ENCODE measurements at places on chromosomes 3 and 15.
A peak's percentile ranks its signal among the peaks of the same experiment; 100 is the strongest.

GRCh38 chr3:123782488-123782887 lies 101.6 kb downstream of the MYLK start:
- DNase-seq = no peak

GRCh38 chr3:119352034-119352609 lies 57.9 kb downstream of the ARHGAP31 start:
- no peak for DNase-seq

- DNase-seq = no peak
Observed at GRCh38 chr3:32759342-32759741, 58.5 kb upstream of the TRIM71 start.

DNA sequence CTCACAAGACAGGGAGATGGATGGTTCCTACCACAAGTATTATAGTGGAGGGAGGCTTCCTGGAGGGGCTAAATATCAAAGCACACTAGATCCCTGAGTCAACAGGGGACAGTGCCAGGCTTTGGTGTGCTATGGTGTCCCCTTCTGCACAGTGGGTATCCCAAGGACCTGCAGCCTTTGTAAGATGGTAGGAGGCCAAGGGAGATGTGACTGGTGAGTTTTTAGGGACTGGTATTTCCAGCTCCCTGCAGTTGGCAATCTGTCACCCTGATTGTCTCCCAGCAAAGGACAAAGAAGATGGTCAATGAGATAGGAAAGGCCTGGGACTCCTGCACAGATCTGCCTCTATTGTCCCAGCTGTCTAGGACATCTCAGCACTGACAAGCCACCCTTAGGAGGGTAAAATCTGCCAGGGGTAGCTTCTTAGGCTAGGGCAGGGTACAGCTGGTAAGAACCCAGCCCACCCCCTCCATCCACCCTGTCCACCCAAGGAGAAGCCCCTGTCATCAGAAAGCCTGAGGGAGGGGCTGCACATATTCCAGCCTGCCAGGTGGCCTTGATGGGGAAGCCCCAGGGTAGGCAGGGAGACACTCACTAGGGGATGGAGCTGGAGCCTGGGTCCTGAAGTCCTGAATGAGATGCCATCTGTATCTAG lies 631 bp downstream of the CYP1A1 start:
- DNase-seq = no peak

- no peak for DNase-seq
Observed at GRCh38 chr15:72983801-72984545, 68.3 kb upstream of the NEO1 start.

DNA sequence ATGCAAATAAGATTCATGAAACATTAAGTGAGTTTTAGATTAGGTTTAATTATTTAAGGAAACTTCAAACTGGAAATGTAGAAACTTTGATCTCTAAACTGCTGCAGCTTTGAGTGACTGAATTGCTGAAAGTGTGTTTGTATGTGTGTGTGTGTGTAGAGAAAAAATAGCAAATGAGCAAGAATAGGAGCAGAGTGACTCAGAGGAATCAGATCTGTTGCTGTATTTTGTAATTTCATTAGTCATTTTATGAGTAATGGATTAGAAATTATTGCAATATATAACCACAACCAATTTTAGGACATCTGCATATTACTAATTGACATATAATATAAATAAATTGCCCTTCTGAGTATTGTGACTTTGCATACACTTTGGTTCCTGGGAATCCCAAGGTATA lies 52.8 kb upstream of the SLC9A9 start:
- DNase-seq = no peak

GRCh38 chr3:10517627-10518026 lies 12.2 kb upstream of the ATP2B2 start:
- DNase-seq = no peak

- DNase-seq = no peak
Observed at GRCh38 chr3:132433121-132433520, 15.8 kb downstream of the DNAJC13 start.

DNA sequence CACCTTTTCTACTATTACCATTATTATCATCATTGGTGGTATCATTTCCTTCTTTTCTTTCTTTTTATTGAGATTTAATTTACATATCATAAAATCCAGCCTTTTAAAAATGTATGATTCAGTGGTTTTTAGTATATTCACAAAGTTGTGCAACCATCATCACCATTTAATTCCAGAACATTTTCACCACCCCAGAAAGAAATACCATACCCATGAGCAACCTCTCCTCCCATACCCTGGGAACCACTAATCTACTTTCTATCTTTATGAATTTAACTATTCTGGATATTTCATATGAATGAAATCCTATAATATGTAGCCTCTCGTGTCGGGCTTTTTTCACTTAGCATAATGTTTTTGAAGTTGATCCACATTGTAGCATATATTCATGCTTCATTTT lies 29.1 kb downstream of the AAGAB start:
- no peak for DNase-seq

DNA sequence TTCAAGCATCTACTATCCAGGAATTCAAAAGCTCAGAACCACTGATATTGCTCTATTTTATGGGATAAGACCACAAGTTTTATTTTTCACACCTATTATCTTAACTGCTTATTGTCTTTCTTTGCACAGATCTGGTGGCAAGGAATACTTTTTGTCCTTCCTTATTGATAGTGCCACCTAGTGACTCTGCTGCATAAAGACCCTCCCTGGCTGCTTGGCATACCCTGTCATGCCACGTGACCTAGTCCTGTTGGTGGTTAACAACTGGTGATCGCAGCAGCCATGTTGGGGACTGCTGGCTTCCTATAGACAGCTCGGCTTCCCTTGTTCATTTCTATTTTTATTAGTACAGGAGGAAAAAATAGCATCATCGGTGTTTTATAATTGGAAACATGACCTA lies 236.3 kb downstream of the MEX3B start:
- DNase-seq = peak; percentile 24

- no peak for DNase-seq
Observed at GRCh38 chr3:178875836-178876235, 195.8 kb downstream of the ZMAT3 start.

GRCh38 chr3:175335229-175335628 lies 476.1 kb downstream of the NAALADL2 start:
- no peak for DNase-seq

DNA sequence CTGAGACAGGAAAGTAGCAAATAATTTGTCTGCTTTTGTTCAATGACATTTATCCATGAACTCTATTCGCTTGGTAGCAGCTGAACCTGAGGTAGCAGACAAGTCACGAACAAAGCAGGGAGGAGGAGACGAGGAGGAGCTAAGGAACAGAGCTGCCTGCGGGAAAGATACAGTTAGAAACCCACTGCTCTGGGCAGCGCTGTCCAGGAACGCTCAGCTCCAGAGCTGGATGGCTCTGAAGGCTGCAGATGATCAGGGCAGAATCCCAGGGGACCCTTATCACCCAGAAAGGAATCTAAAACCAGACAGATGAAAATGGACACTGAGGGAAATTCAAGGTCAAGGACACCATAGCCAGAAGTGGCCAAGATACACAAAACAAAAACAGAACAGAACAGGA lies 257.8 kb downstream of the CD47 start:
- no peak for DNase-seq

GRCh38 chr3:30893678-30894325 lies 659 bp downstream of the GADL1 start:
- peak; percentile 7 for DNase-seq

DNA sequence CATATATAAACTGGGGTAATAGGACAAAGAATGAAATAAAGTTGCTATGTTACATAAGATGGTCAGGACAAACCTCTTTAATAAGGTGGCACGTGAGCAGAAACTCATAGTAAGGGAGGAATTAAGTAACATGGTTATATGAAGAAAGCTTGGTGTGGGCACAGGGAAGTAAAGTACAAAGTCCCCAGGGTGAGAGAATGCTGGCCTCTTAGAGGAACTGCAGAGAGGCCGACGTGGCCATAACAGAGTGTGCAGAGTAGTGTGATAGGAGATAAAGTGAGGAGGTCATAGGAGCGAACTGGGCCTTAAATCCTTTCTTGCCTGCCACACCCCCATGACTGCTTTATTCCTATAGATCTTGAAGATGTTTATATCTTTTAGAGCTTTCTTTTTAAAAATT lies 17.4 kb upstream of the RBMS3 start:
- DNase-seq = no peak

DNA sequence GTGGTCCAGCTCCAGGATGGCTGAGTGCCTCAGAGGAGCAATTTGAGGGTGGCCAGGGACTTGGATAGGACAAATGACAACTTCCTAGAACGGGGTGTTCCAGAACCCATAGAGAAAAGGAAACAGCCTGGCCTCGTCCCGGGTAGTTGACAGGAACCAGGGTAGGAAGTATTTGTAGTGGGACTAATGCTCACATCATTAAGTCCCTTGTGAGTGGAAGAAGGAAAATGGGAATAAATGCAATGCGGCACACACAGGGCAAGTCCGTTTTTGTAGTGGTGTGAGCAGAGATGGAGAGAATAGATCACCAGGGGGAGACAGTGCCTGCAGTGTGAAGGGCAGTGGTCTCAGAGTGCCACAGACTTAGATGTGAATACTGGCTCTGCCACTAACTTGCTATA lies 19.6 kb downstream of the TIMP4 start:
- peak; percentile 75 for DNase-seq

DNA sequence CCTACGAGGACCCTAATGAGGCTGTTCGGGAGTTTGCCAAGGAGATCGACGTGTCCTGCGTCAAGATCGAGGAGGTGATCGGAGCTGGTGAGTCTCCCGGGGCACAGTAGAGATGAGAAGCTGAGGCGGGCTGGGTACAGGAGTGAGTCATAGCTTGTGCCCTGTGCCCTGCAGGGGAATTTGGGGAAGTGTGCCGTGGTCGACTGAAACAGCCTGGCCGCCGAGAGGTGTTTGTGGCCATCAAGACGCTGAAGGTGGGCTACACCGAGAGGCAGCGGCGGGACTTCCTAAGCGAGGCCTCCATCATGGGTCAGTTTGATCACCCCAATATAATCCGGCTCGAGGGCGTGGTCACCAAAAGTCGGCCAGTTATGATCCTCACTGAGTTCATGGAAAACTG lies 17.9 kb downstream of the EPHB3 start:
- DNase-seq = no peak

DNA sequence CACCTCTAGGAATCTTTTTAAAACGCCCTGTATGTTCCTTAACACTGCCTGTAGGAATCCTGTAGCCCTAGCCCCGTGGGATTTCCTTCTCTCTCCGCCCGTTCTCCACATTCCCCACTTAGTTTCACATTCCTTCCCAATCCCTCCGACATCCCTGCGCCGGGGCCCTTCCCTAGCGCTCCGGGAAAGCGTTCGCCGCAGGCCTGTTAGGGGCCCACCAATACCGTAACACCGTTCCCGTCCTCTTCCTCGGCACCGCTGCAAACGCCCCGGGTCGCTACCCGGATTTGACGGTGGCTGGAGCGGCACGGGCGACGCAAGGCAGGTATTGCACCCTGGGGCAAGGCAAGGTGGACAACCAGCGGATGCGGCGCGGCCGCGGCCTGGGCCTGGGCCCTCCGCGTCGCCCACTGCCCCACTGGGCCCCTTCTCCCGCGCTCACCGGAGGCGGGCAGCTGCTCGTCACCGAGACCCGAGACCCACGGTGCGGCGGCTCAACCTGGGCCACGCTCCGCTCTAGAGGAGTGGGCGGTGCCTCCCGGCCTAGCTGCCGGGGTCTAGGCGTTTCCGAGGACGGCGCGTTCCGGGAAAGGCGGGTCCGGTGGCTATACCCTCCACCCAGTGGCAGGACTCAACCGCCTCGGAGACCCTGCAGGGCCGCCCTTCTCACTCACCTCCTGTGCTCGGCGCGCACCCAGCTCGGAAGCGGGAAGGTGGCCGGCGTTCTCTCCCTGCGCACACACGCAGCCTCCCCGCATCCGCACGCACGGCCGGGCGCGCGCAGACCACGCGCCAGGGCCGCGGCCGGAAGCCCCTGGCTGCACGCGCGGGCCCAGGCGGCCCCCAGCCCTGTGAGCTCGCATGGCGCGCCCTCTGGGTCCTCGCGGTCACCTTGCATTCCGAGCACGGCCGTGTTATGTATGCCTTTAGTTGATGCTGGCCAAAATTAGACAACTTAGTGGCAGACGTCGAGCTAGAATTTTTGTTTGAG lies at the start of gene B3GALNT1:
B3GALNT1 (minus strand) TSS at position 789 of the 991 bp plus-strand sequence. CDS start 18,595 bp downstream, outside the sequence.
- peak; percentile 87 for DNase-seq

GRCh38 chr15:26926081-26926480 lies 44.9 kb upstream of the GABRG3 start:
- DNase-seq = peak; percentile 56

GRCh38 chr15:58065445-58066041 lies at the start of gene ALDH1A2:
TSS of gene ALDH1A2 (minus strand) at chr15:58065711. CDS start at chr15:58065650, 61 bp downstream.
- peak; percentile 68 for DNase-seq

DNA sequence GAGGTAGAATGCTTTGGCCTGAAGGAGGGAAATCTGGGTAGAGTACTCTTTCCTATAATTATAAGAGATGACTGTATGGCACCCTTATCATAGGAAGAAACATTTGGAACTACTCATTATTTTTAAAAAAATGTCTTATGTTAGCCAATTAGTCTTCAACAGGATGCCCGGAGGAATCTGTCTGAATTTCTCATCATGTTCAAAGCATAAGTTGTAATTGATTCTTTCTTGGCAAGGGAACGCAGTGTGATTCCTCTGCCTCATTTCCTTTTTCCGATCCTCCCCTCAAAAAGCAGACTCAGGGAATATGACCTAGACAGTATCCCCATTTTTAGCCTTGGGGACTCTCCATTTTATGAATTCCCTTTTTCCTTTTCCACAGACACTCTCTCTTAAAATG lies 165.1 kb downstream of the IL5RA start:
- DNase-seq = no peak

GRCh38 chr15:95409626-95410310 lies 920.7 kb upstream of the NR2F2 start:
- no peak for DNase-seq

- no peak for DNase-seq
Observed at GRCh38 chr3:13075986-13076654, 2.9 kb upstream of the IQSEC1 start.

DNA sequence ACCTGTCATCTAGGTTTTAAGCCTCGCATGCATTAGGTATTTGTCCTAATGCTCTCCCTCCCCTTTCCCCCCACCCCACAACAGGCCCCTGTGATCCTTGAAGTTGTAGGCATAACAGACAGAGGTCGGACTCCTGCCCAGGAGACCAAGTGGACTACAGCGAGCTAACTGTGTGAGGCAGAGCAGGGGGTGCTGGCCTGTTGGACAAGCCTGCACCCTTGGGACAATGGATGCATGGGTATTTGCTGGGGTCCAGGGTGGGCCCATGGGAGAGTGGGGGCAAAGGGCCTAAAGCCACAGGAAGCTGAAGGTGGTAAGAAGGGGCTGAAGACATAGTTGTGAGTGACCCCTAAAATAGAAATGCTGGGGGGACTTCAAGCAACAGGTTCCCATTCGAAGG lies 2.5 kb downstream of the PLCB2 start:
- DNase-seq = no peak
